Activated T-cell treated with anti-CD3 and anti-CD28 coated beads, Interleukin-2, amount 50 U/mL, for 72 hours (primary cell): ENCODE measurements at places on chromosomes 2 and 18.

- peaks cover 13% of the 10 kb centered on the region for H3K4me1 ChIP-seq
- H3K27ac ChIP-seq: no peak overlapping the region
- no peaks in the 10 kb centered on the region for H3K27me3 ChIP-seq
- H3K36me3 ChIP-seq: peaks cover 3% of the 10 kb centered on the region
Measured at GRCh38 chr2:47842846-47843245, 59.9 kb downstream of the MSH6 start.

GRCh38 chr18:54880395-54881105, 52.3 kb downstream of the RAB27B start:
- no peak overlapping the region for H3K27ac ChIP-seq
- no peaks in the 10 kb centered on the region for H3K4me1 ChIP-seq
- H3K4me3 ChIP-seq: no peak overlapping the region
- H3K27me3 ChIP-seq: peaks cover 5% of the 10 kb centered on the region

DNA sequence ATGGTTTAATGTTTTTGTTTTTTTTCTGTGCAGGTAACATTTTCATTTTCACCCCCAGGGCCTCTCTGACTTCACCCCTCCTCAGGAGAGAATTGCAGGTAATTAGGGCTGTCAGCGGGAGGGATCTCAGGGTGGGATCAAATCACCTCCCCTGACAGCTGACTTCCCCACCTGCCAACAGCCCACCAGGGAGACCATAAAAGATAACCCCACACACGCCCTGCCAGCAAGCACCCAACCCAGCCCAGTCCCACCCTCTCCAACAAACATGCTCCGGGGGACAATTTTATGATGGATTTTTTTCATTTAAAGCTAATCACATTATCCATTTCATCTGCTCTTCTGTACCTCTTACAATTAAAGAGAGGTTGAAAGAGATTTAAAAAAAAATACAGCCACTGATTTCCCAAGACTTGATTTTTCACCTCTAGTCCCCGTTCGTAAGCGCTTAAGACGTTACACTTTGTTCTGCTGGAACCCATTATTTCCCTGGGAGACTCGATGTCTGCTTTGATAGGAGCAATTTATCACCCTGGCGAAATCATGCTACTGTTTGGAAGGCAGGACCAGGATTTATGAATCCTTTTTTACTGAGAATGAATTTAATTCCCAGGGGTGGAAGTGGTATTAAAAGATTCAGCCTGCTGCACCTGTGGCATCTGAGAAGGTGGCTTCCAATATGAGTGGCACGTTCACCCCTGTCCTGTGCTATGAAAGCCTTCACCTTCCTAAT, 232.9 kb upstream of the ID2 start:
- DNase-seq: no peak
- peaks cover 3% of the 10 kb centered on the region for H3K36me3 ChIP-seq
- peaks cover 14% of the 10 kb centered on the region for H3K4me1 ChIP-seq
- H3K27me3 ChIP-seq: peaks cover 6% of the 10 kb centered on the region
- H3K27ac ChIP-seq: no peak overlapping the region
- no peak overlapping the region for H3K4me3 ChIP-seq

GRCh38 chr2:51718881-51719280, 686.9 kb upstream of the NRXN1 start:
- no peaks in the 10 kb centered on the region for H3K4me1 ChIP-seq
- no peak for DNase-seq
- no peak overlapping the region for H3K27ac ChIP-seq
- no peaks in the 10 kb centered on the region for H3K36me3 ChIP-seq

- no peak overlapping the region for H3K27ac ChIP-seq
- H3K4me1 ChIP-seq: peaks cover 73% of the 10 kb centered on the region
- H3K36me3 ChIP-seq: no peaks in the 10 kb centered on the region
- H3K4me3 ChIP-seq: peak overlapping the region; percentile 4
- DNase-seq: peak; percentile 40
- H3K27me3 ChIP-seq: no peaks in the 10 kb centered on the region
Measured at GRCh38 chr2:69770193-69770702, 28.3 kb downstream of the ANXA4 start.
